Lower lobe of right lung (tissue), 2 donors: ENCODE measurements at places on chromosomes 2 and 18.

GRCh38 chr18:79275461-79275860 lies 120.3 kb upstream of the NFATC1 start:
- DNase-seq, result no peak

DNA sequence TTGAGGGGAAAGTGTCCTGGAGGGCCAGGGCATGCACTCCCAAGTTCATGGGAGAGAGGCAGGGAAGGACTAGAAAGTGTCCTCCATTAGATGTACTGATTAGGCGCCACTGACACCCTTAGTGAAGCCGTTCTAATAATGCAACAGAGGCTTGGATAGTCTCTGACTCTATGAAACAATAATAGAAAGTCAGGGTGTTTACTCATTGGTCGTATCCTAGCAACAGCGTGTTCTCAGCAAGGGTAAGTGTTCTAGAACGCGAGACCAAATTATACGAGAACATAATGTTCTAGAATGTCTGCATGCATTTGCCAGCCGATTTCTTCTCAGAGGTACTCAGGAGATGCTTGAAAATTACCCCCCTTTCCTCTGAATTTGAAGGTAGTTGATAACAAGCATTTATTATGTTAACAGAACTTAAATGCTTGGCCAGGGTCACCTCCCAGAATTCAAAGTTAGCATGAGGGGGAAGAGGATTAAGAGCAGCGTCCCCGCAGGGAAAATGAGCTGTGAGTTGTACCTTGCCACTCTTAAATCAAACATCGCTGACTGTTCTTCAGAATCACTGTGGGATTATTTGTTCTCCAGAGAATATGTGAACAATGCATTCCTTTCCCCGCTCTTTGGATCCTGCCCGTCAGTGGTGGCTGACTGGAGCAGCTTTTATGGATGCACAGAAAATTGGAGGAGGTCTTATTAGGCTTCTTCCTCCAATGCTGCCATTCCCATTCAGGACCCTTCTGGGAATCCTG lies 33.7 kb upstream of the PDIA6 start:
- no peak for DNase-seq

DNA sequence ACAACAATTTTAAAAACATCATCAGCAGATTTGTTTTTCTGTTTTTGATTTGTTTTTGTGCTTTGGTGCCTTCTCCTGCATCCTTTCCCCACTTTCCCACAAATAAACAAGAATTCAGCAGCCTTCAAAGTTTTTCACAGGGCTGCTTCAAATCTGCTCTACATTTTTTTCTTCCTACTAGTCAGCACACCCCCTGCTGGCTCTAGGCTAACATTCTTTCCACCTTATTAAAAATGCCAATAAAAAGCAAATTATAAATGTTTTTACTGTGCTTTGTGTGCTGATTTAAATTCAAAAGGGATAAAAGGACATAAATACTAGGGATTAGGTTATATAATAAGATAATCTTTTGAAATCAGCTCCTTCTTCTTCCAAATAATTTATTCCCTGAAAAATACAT lies 6.2 kb upstream of the CNTNAP5 start:
- DNase-seq, result no peak

DNA sequence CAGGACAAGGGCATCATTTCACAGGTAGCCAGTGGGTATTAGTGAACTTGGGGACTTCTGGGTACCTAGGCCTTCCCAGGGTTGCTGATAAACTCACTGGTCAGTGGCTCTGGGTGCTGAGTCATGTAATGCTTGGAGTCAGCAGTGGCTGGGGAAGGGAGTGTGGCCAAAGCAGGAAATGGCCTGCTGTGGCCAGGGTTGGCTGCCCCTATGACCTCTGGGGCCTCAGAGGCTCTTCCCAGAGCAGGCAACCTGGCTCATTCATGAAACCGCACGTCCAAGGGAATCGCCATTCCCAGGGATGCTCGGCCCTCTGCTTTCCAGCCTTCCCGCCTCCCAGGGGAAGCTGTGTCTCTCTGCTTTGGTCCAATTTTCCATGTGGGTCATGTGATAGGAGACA lies 294.9 kb downstream of the DYSF start:
- no peak for DNase-seq

DNA sequence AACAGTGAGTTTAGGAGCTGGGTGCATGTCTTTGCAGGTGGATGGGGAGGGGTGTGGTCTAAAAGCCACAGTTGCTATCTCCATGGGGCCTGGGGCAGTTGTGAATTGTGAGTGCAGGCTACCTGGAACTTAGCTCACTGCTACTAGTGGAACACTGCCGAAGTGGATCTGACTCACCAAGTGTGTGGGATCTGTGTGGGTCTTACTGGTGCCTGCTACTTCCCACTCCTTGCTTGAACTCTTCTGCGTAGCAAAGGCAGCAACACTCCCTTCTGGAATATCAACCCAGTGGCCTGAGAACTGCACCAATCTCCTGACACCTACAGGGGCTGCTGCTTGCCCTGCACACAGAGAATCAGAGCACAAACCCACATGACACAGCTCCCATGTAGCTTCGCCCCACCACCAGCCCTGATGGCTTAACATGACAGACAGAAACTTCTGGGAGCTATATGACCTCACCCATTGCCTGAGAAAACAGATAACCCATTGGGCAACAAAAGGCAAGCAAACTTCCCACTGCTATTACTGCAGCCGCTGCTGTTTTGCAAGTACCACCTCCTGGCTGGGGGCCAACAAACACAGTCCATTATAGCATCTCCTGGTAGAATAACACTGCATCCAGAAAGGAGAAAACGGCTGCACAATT lies 455.1 kb upstream of the DDX18 start:
- DNase-seq, result no peak

DNA sequence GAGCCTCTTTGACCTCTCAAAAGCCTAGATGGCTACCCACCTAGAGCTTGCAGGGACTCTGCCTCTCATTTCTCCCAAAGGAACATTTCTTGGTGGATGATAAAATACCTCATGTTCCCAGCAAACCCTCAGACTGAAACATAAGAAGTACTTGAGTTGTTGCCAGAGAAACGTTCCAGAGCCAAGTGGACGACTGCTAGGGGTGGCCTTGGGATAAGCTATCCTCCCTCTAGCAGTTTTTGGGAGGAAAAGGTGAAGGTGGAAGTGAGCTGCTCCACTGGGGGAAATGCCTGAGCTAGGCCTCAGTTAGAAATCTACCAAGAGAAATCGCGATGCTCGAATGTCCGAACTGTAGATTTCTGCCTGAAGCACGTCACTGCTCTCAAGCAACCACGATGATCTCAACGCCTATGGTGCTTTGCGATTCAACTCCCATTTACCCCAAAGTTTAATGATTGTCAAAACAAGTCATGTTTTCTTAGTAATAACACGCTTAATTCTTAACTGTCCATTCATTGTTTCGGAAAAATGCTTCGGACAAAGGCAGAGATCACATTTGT lies 91.5 kb downstream of the CCBE1 start:
- DNase-seq, result no peak

DNA sequence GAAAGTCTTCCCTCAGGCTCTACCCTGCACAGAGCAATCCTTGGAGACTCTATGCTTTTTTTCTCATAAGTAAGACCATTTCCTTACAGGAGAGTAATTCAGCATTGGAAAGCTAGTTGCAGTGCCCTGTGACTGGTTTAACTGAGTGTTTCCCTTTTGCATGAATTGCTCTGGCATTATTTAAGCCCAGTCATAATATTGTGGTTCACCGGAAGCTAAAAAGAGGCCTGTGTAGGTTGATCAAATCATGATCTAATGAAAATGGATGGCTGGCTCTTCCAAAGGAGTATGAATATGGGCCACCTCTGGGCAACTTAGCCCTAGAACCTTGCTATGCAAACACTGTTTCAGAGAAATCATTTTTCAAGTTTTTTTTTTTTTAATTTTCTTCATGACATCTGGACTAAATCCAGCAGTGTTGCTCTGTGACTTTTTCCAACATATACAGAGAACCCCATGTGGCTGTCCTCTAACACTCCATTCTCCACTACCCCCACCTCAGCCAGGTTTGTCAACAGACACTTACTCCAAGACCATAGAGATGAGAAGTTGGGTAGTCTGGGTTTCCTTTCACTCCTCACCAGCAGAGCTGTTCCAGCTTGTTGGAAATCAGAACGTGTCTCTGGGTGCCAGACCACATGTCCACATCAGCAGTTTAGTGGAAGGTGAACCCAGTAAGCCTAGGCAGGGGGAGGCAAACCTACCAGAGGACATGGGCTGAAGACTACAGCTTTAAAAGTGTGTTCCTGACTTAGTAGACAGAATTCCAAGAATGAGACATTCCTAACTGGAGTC lies 175.2 kb upstream of the SLC14A2 start:
- no peak for DNase-seq

DNA sequence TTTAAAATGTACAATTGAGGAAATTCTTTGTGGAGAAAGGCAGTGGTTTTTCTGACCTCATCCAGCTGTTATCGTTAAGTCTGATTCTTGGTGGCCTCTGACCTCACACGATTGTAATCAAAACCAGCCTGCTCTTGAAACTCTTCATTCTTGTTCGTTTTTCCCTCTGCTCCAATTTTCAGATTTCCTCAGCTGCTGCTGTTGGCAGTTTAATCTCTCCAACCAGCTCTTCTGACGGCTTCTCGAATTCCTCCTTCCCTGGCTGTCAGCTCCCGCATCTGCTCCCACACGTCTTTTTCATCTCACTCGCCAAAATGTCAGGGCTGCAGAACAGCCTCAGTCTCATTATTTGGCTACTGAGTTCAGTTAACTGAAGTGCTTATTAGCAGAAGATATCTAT lies 136.1 kb downstream of the DCDC2C start:
- no peak for DNase-seq

GRCh38 chr2:205686783-205687640 lies 4.7 kb downstream of the NRP2 start:
- DNase-seq, result no peak

- peak; percentile 75 for DNase-seq
Measured at GRCh38 chr2:97645112-97645694, 659 bp upstream of the COX5B start.

- no peak for DNase-seq
Measured at GRCh38 chr2:138602166-138602460, 100.5 kb downstream of the SPOPL start.

DNA sequence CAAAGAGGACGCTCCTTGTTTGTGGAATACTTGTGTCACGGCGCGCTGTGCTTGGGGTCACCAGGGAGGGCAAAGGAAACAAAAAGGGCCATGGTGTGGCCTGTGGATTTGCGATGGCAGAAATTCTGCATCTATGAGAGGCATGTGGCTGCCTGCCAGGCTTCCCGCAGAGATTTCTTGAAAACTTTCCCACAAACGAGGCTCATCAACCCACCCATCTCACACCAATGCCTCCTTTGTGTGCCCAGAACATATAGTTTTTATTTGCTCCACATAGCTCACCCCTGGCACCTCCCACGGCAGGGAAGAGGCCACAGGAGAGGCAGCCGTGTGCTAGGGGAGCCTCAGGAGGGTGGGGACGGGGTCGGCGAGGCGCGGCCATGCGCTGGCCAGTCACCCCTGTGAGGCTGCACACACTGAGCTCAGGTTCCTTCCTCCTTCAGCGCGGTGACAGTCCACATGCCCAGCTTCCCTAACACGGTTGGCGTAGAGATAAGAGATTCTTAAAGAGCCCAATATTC lies 100.3 kb downstream of the MBP start:
- DNase-seq, result no peak

DNA sequence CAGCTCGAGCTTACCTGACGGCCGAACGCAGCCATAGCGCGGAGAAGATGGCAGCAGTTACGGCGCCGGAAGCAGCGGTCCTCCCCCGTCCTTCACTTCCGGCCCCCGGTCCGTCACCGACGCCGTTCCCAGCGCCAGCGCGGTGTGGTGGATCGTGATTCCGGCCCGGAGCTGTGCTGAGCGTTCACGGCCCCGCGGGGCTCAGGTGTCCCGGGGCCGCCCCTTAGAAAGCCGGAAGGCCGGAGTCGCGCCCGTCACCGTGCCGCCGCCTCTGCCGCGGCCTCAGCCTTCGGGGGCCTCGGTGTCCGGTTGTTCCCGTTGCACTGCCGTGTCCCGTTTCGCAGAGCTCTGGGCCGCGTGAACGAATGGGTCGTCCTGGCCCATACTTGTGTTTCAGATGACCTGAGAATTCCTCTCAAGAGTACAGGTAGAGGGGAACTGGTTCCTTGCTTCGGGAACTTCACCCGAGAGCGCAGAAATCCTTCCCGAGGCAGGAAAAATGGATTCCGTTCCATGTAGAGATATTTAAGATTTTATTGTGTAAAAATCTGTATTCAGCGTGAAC lies at the start of gene MTERF4:
TSS of gene MTERF4 (minus strand) at position 49 of the 565 bp plus-strand sequence. CDS start at position 35, 14 bp downstream.
- DNase-seq, result peak; percentile 91

- DNase-seq, result no peak
Measured at GRCh38 chr2:216887138-216887537, 27.3 kb upstream of the TNP1 start.

GRCh38 chr2:74039611-74040010 lies 54.9 kb downstream of the TET3 start:
- no peak for DNase-seq

DNA sequence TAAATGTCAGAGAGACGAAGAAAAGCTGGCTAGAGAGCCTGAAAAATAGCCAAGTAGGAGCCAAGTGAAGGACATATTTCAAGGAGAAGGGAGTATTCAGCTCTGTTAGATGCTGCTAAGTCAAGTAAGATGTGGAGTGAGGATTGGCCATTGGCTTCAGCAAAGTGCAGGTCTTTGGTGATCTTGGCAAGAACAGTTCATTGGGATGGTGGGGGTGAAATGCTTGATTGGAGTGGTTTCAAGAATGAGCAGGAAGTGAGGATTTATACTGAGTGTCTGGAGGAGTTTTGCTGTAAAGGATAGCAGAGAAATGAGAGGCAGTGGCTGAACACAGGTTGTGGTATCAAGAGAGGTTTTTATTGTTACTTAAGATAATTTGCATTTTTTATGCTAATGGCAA lies 139.7 kb downstream of the PRPF40A start:
- DNase-seq, result no peak

GRCh38 chr2:101012706-101013181 lies 10.7 kb downstream of the RPL31 start:
- no peak for DNase-seq

DNA sequence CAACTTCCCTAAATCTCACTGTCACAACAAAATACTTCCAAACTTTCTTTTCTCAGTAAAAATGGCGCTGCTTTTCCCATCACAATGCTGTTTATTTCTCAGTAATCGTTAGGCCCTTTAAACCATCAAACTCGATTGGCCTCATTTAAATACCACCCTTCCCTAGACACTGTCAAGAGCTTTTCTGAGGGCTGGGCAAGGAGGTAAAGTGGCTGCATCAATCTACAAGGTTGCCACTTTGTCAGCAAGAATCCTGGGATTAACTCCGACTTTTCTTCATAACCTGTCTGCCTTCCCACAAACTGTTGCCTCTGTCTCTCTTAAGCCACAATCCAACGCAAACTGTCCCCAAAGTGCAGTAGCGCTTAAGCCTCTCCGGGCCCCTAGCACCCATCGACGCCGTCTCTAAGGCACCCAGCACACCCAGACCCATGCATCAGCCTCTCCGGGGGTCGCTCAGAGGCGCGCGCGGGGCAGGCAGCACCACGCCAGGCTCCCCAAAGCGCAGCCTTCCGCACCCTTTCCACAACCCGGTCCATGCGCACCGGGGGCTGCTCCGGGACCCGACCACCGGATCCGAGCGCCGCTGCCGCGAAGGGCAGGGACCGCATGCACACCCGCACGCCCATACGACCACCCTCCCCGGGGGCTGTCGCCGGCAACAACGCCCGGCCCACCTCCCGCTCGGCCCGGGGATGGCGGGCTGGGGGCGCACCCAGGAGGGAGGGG lies 683 bp downstream of the MBOAT2 start:
- DNase-seq, result peak; percentile 52

- DNase-seq, result no peak
Measured at GRCh38 chr18:986552-986951, 81.9 kb downstream of the ADCYAP1 start.
